ENCODE measurements at places on chromosomes 2 and 18.

DNA sequence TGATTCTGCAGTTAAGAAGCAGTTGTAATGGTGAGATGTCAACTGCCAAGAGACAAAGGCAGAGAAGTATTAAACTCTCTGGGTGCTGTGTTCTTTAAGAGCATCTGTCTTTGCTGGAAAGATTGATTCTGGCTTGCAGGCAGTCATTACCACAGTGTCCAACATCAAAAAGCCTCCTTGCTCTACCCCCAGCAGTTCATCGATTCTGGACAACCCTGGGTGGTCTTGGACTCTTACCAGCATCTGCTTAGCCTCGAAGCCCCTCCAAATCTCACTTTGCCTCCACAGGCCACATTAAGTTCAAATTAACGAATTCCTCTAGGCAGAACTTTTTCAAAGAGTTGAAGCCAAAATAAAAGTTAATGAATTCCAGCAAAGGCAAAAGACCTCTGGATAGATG lies 1061.4 kb downstream of the TSN start:
- DNase-seq: no peak

GRCh38 chr18:398935-399630 lies 101.4 kb downstream of the COLEC12 start:
- peak; percentile 81 for DNase-seq

DNA sequence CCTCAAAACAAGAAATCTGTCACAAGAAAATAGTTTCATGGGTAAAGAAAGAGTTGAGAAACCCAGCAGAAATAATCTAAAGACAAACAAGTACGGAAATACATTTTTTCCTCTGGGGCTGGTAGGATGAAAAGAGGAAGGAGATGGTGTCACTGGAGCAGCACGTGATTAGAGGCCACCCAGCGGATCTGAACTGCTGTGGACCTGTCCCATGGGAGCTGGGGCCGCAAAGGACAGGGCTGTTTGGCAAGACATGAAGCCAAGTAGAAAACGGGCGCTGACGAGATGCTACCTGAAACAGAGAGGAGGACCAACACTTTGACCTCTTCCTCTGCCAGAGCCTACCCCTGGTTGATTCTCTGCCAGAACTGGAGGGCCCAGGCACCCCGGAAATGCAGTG lies 295.4 kb upstream of the ATP5MC3 start:
- DNase-seq: no peak

DNA sequence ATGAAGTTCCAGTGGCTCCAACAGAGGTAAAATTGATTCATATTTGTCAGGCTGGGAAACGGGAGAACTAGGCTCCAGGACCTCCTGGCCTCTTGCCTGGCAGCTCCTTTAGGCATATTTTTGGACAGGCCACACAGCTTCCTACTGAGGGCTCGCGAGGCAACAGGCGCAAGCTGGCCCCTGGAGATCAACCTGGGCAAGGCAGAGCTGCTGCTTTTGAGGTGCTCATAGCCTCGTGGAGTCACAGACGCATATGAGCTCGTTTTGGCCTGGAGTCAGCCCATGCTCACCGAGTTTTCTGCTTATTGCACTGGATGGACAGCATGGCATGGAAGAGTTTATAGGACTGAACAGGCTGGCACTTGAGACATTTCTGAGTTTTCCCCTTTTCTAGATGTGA lies 97.7 kb downstream of the CAPN13 start:
- no peak for DNase-seq

- DNase-seq: no peak
Observed at GRCh38 chr2:113185664-113186432, 12.1 kb downstream of the PSD4 start.

GRCh38 chr18:384897-385296 lies 115.6 kb downstream of the COLEC12 start:
- DNase-seq: no peak

DNA sequence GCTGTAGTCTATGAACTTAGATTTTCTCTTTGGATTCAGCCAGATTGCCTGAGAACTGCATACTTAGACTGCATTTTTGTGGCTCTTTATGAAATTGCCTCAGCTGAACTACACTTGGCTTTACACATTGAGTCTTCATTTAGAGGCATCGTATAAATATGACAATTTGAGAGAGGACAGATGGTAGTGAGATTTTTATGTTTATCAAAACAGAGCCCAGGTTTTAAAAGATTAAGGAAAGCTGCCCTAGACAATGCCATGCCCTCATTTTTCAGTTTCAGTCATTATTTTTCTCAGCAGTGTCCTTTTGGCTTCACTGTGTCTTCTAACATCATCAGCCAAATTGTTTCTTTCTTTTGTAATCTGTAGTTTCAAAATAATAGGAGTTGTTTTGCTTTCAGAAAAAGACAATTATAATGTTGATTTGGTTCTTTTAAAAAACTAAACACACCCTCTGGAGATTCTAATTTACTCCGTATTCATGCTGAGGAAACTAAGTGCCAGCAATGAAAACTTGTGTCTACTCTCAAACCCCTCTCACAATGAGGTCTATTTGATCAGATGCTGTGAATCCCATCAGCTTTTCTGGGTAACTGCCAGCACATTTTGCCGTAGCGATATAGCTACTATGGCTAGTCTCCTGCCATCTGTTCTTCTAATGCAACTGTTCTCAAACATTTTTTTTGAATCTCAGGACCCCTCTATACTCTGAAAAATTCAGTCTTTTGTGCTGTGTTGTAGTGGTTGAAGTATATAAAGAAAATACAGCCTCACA lies 46.2 kb downstream of the TWSG1 start:
- DNase-seq: peak; percentile 89

DNA sequence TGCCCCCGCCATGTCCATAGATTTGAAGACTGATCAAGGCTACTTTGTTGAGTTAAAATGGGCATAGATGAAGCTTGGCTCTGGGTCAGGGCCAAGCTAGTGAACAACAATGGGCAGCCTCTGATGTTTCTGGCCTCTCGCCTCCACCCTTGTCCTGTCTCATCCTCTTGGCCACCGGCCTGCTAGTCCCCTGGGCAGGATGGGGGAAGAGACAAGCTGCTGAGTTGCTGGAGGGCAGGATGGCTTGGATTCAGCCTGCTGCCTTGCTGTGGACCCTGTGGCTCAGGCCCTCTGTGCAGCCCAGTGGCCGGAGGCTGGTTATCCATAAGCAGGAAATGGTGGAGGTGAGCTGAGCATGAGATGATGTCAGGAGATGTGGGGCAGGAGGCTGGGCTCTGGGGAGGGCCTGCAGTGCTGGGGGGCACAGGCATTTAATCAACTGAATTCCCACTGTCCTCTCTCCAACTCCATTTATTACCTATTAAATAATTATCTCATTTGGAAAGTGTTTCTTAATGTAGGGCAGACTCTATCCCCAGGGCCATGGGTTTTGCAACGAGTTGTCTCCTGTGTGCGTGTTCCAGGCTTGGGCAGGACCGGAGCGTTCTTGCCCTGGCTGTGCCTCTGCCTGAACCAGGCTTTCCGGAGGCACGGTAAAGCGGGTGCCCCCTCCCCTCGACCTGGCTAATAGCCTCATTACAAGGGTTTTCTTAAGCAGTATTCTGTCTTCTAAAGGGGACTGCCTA lies 122.9 kb downstream of the GLI2 start:
- DNase-seq: no peak

DNA sequence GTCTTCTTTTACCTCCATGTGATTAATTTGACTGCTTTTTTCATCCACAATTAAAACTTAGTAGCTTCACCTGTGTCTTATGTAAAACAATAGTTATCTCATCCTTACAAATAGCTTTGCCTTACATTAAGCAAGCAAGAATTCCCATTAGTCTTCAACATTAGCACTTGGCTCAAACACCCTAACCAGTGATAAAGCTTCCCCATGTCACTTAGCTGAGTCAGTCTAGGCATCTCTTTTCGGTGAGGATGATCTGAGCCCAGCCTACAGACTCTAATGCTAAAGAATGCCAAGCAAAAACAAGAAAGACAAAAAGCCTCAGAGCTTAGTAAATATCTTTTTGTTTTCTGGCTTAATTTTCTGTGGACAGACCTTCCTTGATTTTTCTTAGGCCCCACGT lies 26.1 kb downstream of the GAD1 start:
- peak; percentile 83 for DNase-seq

- DNase-seq: peak; percentile 93
Observed at GRCh38 chr2:101113441-101114267, 37.5 kb downstream of the TBC1D8 start.

GRCh38 chr2:151344906-151345305 lies 12.5 kb upstream of the TNFAIP6 start:
- DNase-seq: no peak

- DNase-seq: no peak
Observed at GRCh38 chr2:74019516-74019915, 34.8 kb downstream of the TET3 start.

All from AG10803 (cell line).